ENCODE measurements at places on chromosomes 6 and 20. TPM values are rescaled to one million over a fixed set of nuclear protein-coding genes. Genes with fewer than 3 reads are reported as not detected.

Gene C6orf89
- 40.0 TPM for total RNA-seq

DNA sequence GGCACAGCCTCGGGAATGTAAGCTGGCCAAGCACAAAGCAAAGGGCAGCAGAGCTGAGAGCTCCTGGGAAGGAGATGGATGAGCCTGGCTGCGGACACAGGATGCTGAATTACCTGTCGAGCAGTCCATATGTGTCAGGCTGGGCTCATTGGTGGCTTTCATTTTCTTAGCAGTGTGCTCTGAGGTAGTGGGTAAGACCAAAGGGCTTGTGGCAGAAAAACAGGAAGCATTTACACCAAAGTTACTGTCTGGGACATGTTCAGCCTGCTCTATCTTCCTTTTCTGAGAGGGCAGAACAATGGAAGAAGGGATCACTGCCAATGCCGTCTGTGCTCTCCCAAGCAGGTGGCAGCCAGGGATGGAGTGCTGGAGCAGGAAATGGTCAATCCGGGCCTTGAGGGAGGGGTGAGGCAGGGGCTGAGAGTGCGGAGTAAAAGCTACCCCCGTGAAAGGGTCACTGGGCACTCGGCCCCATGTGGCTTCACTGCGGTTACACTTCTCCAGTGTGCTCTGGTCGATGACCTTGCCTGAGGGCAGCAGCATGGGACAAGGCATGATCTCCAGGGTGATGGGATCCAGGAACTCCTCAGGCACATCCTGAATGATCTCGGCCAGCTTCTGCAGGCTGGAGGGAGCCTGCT lies 36.9 kb upstream of the AVP start:
- DNase-seq = no peak

GRCh38 chr6:24576447-24576846 lies 69.5 kb downstream of the KIAA0319 start:
- no peak for DNase-seq

Gene CLVS2
- total RNA-seq = 0.10 TPM

- no peak for DNase-seq
These were observed 179.7 kb upstream of the SCGN start for GRCh38 chr6:25472306-25472705.

Gene DACT2
- 2.4 TPM for total RNA-seq

Gene DEFB113
- total RNA-seq = not detected

All from tongue (tissue), 3 donors.